ENCODE measurements at places on chromosomes 6 and 20.

DNA sequence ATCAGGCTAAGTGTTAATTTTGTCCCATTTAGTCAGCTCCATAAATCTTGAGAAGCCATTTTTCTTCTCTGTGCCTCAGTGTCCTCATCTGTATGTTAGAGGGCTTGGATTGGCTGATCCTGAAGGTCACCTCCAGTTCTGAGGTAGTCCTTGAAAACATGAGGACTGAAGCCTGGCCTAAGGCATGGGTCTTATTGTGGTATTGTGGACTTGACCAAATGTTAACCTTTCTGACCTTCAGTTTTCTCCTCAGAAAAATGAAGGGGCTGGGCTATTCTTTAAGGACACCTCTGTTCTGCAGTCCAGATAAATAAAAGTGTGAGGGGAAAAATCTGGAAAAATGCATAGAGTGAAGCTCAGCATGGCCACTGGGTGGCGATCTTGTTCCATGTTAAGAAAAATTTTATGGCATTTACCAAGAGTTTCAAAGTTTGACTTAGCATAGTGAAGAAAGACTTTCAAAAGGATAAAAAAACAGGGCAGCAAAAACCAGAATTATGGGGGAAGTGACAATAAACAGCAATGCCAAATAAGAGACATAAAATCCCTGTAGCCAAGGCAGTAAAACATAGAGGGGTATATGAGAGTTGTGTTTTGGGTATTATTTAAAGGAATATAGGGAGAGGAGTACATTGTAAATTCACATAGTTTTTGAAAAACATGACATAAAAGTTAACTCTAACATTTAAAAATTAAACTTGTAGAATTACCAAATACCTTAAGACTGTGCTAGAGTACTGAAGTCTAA is 13.2 kb upstream of the TFB1M start:
- peak; percentile 33 for DNase-seq

DNA sequence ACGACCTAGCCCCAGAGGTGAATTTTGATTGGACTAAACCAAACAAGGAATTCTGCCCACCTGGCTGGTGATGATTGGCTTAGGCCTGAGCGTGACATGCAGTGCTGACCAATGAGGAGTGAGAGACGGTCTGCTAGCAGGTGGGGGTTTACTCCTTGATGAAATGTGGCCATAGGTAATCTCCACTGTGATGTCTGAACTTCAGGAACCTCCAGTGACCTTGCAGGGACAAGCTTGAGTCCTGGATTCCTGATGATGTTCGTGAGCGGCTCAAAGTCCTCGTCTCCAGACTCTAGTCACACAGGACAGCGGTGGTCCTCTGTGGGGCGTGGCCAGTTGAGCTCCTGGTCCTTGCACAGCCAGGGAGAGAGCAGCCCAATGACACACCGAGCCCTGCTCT is 8.4 kb downstream of the VSX1 start:
- no peak for DNase-seq

- DNase-seq, result no peak
These were observed 97.8 kb downstream of the NKAIN2 start for GRCh38 chr6:123901436-123901835.

- no peak for DNase-seq
These were observed 48.8 kb downstream of the LAMA4 start for GRCh38 chr6:112205427-112206109.

- DNase-seq, result no peak
These were observed 593.7 kb upstream of the MMS22L start for GRCh38 chr6:97876711-97877110.

GRCh38 chr20:7113577-7114466 is 346.3 kb downstream of the BMP2 start:
- DNase-seq, result no peak

GRCh38 chr6:113647143-113647889 is 209.8 kb upstream of the MARCKS start:
- DNase-seq, result no peak

DNA sequence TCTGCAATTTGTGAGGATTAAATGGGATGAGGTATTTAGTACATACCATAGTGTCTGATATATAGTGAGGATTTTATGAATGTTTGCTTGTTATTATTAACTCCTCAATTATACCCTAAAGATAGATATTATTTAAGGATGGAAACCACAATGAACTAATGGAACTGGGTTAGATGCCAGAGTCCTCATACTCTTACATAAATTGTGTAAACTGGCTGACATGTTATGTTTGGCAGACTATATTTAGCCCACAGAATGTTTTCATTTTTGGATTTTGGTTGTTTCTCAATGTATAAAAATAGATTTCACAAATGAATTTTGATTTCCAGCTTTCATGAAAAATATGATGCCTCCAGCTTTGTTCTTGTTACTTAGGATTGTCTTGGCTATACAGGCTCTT is 37.6 kb downstream of the HTR1B start:
- no peak for DNase-seq

DNA sequence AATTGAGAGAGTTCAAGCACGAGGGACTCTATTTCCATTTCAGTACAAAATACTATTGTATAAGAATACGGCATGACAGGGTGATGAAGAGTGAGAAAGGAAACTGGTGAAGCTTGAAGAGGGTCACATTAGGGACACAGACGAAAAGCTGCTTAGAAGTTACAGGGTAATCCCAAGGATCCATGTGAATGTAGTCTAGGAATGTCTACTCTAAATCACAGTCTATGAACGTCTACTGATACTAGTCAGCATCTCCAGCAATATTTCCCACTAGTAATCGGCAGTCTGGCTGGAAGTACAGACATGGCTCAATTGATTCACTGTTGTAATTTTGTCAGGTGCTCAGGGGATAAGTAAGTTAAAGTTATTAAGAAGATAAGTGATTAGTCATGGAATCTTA is 156.4 kb downstream of the ASCC3 start:
- DNase-seq, result no peak

DNA sequence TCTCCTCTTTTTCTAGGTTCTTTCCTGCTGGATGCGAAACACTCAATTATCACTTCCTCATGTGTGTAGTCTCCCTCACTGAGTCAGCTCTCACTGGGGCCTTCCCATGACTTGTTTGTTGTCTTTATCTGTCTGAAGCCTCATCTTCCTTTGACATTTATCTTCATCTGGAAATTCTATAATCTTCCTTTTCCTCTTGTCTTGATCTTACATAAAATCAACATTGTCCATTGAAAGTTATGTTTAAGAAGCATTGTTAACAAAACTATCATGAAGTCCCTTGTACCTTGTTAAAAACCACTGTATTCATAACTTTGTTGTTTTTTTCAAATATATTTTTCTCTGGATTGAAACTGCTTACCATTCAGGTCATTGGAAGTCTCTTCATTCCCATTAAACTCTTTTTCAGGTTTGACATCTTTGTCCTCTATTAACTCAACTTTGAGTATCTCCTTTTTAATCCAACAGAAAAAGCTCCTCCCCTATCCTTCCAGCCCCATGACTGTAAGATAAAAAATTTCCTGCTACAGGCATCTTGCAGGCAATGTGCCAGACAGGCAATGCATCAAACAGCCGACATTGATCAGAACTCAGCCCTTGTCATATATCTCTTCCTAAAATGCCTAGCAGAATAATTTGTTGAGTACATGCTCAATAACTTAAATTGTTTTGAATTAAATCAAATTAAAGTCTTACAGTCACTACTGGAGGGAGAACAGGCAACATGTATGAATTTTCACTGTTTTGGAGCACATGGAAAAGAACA is 34.8 kb downstream of the MYLIP start:
- DNase-seq, result no peak

DNA sequence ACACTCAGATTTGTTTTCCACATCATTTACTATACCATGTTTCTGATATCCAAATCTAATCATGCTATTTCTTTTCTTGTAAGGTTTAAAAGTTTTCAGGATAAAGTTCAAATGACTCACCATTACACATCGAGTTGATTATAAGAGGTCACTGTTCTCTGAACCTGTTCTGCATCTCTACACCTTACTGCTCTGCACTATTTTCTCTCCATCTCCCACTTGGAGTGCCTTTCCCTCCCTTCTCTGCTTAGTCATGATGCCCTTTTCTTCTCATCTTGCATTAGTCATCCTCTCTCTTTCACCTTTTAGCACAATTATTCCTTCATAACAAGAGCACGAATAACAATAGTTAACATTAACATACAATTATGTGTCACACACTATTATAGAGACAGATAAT is 37.5 kb upstream of the FUT9 start:
- no peak for DNase-seq

GRCh38 chr20:9912858-9913434 is 74.1 kb upstream of the PAK5 start:
- no peak for DNase-seq

DNA sequence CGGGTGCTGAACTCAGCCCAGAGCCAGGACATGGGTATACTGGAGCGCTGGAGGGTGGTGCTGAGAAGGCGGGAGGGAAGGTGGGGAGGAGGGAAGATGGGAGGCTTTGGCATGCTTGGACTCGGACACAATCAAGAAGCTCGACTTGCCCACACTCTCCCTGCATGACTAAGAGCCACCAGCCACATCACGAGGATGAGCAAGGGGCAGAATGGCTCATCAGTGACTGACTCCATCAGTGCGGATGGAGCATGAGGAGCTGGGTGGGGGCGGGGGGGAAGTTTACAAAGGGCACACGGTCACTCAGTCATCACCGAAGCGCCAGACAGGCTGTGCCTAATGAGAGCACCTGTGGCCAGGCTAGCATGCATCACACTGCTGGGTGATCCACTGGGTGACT is 222.8 kb downstream of the KIF16B start:
- no peak for DNase-seq

- DNase-seq, result no peak
These were observed 52.5 kb downstream of the BCAS1 start for GRCh38 chr20:54017846-54018245.

DNA sequence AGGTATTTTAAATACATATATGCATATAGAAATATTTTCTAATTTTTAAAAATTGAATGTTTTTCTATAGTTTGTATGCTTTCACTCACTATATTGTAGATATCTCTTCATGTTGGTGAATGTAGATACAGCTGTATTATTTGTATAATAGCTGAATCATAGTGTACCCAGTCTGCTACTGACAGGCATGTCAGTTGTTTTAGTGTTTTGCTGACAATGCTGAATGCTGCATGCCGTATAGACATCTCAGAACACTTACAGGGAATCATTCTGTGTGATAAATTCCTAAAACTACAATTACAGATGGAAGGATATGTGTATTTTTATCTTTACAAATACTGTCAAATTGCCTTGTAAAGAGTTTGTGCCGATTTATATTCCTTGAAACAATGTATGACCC is 175.4 kb downstream of the SIM1 start:
- DNase-seq, result no peak

GRCh38 chr6:158620963-158621693 is 23.4 kb downstream of the DYNLT1 start:
- no peak for DNase-seq

DNA sequence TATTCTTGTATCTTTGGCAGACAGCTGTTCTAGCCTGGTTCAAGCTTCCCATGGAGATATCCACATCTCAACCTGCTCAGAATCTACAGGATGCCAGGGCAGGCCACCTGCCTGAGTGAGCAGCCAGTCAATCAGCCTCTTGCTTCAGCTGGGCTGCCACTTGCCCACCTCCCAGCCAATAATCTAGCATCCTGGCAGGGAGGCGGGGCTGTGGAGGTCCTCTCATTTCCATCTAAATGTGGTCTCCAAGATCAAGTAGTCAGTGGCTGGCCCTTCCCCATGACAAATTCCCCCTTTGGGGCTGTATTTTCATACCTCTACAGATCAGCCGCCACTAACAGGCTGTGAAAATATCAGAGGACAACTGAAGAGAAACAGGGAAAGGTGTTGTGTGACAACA is 33.0 kb upstream of the SPDEF start:
- DNase-seq, result no peak

DNA sequence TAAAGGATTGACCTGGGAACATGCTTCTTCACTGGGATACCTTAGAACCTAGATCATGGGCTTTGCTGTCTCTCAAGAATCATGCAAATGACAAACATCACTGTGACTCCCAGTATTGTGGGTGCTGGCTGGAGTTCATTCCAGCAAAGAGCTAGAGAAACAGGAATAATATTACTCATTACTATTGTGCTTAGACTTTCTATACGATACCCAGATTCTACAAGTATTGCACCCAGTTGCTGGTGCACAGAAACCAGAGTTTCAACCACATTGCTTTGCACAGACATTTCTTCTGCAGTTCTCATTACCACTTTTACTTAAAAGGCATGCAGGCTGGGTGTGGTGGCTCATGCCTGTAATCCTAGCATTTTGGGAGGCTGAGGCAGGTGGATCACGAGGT is 220.4 kb upstream of the ZNF217 start:
- DNase-seq, result no peak

DNA sequence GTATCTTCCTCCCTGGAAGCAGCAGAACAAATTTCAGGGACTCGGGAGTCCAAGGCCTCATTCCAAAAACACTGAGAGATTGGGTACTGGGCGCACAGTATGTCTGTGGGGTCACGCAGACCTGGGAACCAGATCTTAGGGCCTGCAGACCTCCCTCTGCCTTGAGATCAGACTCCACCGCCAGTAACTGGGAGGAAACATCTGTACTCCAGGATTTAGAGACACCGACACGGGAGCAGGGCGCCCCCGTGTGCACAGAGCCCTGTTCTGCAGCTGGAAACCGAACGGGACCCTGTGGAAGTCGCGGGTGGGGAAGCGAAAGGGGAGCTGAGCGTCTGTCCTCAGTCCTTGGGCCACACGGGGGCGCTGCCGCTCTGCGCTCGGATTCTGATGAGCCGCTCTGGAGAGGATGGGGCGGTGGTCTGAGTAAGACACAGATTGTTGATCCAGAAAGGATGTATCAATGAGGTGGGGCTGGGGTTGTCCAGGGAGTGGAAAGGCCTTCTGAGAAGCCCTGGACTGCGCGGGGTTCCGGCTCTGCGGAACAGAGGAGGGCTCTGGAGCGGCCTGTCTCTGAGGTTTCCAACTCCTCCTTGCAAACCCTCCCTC is 35.7 kb upstream of the HLA-E start:
- peak; percentile 27 for DNase-seq

DNA sequence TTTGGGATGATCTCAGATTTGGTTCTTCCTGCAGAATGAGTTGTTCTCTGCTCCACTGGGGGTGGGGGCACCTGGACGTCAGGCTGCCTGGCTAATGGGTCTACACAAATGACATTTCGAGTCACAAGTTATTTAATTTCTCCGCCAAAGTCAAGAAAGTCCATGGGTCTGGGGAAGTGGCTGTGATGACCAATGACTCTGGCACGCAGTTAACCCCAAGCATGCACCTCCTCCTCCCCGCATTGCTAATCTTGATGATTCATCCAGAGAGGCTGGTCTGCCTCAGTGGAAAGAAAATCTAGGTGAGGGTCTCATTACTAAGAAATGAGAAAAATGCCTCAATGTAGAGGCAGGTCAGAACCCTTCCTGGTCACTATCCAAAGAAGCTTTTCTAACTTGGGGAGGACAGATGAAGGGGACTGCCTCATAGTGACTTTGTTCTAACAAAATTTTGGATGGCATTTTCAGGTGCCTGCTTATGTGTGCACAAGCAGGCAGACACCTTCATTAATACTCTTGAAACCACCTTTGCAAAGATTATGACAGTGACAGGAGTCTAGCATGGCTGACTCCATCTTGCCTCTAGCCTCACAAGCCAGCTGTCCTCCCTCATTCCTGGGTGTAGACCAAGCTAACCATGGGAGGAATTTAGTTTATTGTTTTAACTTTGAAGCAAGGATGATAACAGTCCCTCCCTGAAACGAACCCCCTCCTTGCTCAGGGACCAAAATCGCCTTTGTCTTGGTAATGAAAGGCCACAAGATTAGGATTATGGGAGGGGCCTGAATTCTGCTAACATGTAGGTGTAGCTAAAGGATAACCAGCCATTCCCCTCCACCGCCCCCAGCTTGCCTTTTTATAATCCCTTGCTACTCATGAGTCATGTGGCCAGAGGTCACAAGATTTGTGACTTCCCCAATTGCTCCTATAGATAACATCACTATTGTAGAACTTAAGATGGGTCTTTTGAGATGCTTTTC is 98.6 kb upstream of the MRPS10 start:
- DNase-seq, result no peak

Measured in NCI-H524 treated with DMSO at 0.1 percent for 48 hours (cell line).